Gastroesophageal sphincter (tissue), 4 donors: ENCODE measurements at places on chromosomes 16 and 17. TPM values are rescaled to one million over a fixed set of nuclear protein-coding genes. Genes with fewer than 3 reads are reported as not detected.

Gene CLDN7
- total RNA-seq: 16.9 TPM

- no peak for ATAC-seq
Observed at GRCh38 chr17:66271512-66271911, 30.9 kb upstream of the PRKCA start.

DNA sequence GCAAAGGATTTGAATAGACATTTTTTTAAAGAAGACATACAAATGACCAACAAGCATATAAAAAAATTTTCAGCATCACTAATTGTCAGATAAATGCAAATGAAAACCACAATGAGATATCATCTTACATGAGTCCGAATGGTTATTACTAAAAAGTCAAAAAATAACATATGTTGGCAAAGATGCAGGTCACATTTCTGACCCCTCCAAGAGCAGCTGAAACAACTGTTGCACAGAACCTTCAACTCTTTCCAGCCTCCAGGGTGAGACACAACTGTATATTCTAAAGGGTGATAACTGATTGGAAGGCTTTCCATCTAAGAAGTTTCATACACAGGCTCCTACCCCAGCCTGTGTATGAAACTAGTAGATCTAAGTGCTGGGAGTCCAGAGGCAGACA is 51.9 kb downstream of the SLFN5 start:
- ATAC-seq: no peak

DNA sequence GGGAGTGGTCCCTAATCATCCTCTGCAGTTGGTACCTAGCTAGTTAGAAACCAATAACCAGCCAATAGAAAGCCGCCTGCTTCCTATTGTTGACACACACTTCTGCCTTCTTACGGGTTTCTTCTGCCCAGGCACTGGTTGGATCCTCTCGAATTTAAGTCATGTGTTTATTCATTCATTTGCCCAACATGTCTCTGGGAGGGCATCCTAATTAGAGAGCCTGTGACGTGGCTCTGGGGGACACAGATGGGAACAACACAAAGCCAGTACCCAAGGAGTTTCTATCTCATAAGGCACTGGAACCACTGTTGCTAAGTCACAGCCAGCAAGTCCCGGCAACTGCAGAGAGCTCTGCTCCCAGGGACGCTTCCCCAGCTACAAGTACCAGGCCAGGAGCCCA is 300.7 kb upstream of the TNRC6C start:
- no peak for ATAC-seq

Gene PLCD3
- total RNA-seq: 50.4 TPM

GRCh38 chr16:50202926-50203624 is 50.0 kb downstream of the TENT4B start:
- peak; percentile 75 for ATAC-seq
